ENCODE measurements at places on chromosomes 6 and 20.

- no peak for DNase-seq
These were observed 506.8 kb upstream of the CITED2 start for GRCh38 chr6:139881236-139881635.

GRCh38 chr6:42025845-42026243 is 24.5 kb upstream of the TAF8 start:
- DNase-seq: no peak

DNA sequence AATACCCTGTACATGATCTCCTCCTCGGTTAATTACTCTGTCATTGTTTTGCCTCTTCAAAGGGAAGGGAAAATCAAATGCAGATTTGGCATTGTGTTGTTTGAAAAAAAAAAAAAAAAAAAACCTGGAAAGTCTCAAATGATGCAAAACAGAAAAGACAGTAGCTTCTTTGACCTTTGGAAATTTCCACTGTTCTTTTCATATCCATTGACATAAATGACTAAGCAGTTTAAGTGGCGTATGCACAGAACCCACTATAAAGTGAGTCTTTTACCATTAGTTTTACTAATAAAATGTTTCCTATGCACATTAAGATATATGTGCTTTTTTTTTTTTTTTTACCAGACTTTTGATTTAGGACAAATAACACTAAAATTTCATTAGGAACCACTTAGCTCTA is 704.3 kb downstream of the TFAP2A start:
- DNase-seq: no peak

GRCh38 chr6:137655291-137655690 is 161.1 kb upstream of the OLIG3 start:
- no peak for DNase-seq

DNA sequence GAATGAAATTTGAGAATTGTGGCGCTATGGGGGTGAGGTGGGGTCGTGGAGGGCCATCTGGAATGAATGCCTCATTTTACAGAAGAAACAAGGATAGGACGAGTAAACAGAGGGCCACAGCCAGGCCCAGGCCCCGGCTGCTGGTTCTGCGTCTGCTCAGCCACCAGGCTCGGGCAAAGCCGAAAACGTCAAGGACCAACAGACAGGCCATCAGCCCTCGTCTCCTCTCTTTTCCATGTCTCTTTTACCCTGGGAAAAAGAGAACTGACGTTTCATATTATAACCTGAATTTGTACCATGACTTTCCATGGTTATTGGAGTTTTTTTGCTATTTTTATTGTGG is 212.4 kb upstream of the ARID1B start:
- no peak for DNase-seq

DNA sequence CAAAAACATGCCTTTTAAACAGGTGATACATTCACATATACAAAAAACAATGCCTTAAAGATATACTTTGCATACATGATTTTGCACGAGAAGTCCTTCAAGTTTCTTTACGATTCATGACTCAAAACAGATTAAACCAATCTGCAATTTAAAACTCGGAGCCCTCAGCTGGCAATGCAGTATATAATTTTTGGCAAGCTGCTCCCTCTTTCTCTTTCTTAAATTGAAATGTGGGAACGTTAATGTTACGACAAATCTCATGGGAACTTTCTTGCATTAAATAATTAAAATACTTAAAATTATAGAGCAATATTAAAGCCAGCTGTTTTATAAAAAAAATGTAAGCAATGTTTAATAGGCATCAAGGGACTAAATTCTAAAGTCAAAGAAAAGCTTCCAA is 334.6 kb downstream of the ESR1 start:
- DNase-seq: no peak

GRCh38 chr20:33070111-33071053 is 9.1 kb upstream of the BPIFB4 start:
- DNase-seq: no peak

DNA sequence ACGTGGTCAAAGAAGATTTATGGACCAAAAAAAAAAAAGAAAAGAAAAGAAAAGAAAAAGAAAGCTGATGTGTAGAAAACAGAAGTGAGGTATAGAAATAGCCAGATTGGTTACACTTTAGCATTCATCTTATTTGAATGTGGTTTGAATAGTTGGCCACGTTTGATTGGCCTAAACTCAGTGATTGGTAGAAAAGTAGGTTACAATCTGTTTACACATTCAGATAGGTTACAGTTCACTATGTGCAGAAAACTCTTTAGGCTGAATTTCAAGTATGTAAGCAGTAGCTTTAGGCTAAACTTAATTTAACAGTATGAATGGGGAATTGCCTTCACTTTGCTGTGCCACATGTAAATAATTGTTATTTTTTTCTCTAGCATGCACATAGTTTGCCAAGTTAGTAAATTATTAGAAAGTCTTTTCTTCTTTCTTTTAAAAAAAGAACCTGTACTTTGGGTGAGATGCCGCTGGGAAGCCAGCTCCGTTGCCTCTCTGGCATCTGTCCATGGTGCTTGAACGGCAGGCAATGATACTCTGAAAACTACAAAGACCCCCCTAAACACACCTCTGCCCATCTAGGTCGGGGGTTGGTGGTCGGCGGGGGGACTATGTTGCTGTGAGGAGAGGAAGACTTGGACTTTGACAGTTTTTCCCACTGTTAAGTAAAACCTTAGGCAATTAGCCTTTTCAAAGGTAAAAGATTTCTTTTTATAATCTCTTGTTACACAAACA is 173.0 kb downstream of the AIG1 start:
- no peak for DNase-seq

GRCh38 chr20:4605166-4605565 is 116.5 kb upstream of the PRND start:
- DNase-seq: no peak

DNA sequence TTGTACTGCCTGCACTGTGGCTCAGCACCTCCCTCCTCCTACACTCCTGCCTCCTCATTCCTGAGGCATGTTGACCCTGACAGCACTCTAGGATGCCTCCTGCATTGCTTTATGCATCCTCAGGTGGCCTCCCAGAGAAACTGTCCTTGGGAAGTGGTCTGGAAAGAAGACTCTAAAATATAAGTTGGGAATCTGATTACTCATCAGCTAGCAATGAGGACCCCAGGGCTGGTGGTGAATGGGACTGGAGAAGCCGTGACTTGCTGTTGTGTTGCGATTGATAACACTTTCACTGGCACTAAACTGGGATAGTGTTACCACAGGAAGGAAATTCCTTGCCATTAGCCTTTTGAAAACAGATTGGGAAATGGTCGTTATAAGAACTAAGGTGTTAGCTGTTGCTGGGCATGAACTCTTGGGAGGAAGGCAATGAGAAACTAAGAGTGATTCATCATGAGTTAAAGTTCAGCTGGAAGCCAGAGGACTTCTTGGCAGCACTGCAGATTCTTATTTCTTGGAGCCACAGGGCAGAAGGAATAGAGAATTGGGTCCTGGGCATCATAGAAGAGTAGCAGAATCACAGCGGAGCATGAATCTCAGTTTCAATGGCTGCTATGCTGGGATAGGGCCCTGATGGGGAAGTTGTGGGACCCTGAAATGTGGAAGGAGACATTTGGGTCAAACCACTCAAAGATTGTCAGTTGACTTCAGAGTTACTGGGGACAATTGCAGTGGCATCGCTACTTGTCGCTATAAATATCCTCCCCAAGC is 10.1 kb upstream of the SIRPD start:
- DNase-seq: no peak

- no peak for DNase-seq
These were observed 34.5 kb upstream of the RREB1 start for GRCh38 chr6:7073082-7073820.

- DNase-seq: no peak
These were observed 594 bp upstream of the CDKN1A start for GRCh38 chr6:36677753-36678487.

- DNase-seq: no peak
These were observed 32.2 kb upstream of the MICB start for GRCh38 chr6:31465718-31466117.

GRCh38 chr6:28597924-28598722 is 72.4 kb downstream of the GPX5 start:
- no peak for DNase-seq

- DNase-seq: no peak
These were observed 68.9 kb downstream of the MTHFD1L start for GRCh38 chr6:150934380-150934779.

DNA sequence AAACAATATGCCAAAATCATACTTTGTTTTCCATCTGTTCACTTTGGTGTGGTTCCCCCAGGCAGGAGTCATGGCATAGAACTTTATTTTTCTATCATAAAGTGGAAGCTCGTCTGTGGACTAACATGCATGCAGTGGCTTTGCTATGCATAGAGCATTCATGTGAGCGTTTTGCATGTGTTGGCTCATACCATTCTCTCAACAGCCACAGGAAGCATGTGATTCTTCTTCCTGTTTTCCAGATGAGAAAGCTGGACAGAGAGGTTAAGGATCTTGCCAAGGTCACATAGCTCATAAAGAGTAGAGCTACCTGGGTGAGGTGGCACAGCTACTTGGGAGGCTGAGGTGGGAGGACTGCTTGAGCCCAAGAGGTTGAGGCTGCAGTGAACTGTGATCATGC is 123.4 kb upstream of the HDGFL1 start:
- DNase-seq: no peak

DNA sequence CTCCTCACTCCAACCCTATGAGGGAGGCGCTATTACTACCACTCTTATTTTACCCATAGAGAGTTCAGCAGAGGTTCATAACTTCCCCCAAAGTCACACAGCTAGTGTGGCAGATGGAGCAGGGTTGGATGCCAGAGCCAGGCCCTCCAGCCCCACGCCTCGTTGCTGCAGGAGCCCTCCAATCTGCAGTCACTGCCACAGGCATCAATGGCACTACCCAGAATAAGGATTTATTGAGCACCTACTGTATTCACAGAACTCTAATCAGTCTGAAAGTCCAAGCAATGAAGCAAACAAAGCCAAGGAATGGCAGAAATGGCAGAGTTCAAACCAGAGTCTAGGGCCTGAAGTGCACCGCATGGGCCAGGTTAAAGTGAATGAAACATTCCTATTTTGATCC is 144.9 kb downstream of the LPA start:
- no peak for DNase-seq

- DNase-seq: no peak
These were observed 43.8 kb upstream of the SEC63 start for GRCh38 chr6:108001696-108002231.

- DNase-seq: no peak
These were observed 1324.4 kb downstream of the GRIK2 start for GRCh38 chr6:102717737-102718456.

DNA sequence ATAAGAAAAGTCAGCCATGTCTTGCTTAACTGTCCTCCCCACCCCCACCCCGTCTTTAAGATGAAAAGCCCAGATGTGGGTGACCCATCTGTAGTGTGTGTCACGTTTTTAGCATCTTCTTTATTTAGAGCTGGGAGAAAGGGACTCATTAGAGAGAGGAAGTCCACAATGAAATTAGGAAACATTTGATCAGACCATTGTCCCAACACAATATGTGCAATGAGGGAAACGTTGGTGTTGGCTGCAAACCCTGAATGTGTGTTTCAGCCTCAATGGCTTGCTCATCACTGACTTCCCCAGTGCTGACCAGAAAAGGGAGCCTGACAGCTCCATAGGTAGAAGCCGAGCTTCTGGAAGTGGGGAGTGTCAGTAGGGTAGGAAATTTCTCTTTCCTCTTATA is 475.7 kb downstream of the CD83 start:
- no peak for DNase-seq

DNA sequence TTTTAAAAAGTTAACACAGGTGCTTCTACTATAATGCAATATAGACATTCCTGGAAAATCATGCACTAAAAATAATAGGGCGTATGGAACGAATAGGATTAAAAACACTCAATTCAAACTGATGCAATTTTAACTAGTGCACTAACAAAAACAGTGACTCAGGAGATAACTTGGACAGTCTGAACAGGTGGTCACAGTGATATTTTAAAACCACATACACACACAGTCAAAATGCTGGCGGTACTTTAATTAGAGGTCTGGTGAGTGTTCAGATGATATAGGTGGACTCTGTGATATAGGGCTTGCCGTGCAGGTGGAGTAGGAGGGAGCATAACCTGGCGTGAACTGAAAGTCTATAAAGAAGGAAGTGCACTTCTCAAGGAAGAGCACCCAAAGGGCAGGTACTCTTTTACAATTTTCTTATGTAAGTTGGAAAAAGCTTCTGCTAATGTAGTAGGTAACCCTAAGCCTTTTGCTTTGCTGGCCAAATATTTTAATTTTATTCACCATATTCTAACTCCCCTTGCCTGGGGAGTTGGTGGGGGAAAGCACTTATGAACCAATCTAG is 41.9 kb upstream of the PLN start:
- DNase-seq: no peak
